AG10803 (cell line): ENCODE measurements at places on chromosomes 1 and 21.
A peak's percentile ranks its signal among the peaks of the same experiment; 100 is the strongest.

DNA sequence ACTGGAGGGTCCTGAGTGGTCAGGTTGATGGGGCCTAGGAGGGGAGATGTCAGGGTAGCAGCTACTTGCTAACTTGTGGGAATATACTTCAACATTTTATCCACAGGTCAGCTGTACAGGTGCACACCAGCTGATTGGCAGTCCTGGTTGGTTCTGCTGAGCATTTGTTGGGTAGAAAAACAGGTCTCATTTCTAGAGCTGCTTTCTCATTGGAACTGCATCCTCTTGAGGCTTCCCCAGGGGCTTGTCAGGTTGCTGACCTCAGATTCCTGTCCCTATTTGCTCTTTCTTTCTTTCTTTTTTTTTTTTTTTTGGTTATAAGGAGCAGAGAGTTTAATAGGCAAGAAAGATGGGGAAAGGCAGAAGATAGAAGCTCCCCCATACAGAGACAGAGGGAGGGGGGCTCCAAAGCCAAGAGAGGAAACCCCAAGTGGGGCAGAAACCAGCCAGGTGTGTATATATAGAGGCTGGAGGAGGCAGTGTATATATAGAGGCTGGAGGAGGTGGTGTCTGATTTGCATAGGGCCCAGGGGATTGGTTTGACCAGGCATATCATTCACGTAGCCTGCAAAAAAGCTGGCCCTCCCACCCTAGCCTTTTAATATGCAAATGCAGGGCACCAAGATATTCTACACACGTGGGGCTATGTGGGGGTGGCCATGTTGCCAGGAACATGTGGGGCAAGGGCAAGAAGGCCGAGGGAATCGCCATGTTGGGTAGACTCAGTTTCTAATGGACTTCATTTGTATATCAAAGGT lies 57.3 kb upstream of the STUM start:
- DNase-seq: no peak

DNA sequence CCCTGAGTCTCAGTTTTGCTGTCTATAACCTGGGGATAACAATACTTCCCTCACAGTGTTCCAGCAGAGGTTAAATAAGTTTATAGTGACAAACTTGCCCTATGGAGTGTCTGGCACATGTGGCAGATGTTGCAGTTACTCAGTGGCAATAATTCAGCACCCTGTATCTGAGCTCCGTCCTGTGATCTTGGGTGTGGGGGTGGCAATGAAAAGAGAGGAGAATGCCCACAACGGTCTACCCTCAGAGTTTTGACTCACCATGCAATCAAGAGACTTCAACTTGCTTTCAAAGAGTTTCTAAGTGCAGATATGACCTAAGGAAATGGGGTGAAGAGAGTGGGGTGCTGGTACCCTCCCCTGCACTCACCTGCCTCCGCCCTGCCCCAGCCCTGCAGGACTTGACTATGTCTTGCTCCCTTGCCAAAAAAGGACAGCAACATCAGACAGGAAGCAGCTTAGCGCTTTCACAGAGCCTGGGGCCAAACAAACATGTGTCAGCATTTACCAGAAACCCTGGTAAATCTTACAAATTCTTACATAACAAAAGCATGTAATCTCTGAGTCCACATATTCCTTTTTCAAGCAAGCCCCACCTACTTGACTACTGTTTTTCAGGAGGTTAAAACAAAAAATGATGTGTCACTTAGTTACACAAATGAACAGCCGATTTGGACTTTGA lies 185.1 kb upstream of the CAMK1G start:
- peak; percentile 97 for DNase-seq

- peak; percentile 83 for DNase-seq
Observed at GRCh38 chr1:23369335-23370013, at the start of gene ZNF436. ZNF436 (minus strand) TSS chr1:23369836; CDS start chr1:23368005, 1,831 bp downstream.

DNA sequence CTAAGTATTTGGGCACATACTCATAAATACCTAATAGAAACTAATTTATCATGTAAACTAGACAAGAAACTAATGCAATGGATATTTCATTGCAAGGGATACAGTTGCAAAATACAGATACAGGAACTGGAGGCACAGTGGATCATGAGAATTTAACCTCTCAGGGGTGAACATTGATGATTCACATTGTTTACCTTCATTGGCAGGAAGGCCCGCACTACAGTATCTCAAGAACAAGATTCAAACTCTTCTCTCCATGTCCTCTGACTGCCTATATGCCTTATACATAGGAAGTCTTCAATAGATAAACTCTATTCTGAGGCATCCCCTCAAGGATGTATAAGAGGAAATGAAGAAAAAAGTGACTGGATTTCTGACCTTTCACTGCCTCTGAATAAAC lies 18.4 kb upstream of the PTBP2 start:
- DNase-seq: no peak

- DNase-seq: peak; percentile 85
Observed at GRCh38 chr1:97094247-97094972, 372.8 kb downstream of the PTBP2 start.

- DNase-seq: no peak
Observed at GRCh38 chr1:179082333-179082998, 596 bp downstream of the TOR3A start.

DNA sequence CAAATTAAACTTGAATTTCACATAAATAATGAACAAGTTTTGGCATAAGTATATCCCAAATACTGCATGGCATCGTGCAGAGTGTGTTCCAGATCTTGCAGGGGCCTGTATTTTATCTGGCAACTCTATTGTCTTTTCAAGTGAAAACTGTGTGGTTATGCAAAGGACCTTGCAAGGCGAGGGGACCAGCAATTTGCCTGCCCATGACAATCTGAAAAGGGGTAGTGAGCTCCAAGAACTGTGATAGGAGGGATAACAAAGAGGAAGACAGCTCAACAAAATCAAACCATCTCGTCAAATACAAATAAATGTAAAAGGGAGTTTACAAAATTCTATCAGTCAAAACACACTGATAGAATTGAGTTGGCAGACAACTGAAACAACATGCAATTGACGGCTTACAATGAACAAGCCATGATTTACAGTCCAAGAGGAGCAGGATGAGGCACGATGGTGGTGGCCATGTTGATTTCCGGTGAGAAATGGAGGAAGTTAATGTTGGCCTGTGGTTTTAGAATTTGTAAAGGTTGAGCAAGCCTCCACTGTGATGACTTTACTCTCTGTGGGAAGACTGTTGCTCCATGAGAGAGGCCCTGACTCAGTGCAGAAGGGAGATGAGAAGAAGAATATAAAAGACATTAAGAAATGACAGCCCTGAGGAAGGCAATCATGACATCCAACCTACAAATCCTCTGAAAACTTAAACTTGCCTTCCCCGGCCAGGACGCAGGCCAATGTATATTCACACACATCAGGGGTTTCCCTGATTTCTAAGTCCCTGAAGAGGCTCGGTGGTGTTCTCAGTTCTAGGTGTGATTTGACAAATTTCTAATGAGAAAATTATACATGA lies 132.2 kb downstream of the ADSS2 start:
- DNase-seq: peak; percentile 90

DNA sequence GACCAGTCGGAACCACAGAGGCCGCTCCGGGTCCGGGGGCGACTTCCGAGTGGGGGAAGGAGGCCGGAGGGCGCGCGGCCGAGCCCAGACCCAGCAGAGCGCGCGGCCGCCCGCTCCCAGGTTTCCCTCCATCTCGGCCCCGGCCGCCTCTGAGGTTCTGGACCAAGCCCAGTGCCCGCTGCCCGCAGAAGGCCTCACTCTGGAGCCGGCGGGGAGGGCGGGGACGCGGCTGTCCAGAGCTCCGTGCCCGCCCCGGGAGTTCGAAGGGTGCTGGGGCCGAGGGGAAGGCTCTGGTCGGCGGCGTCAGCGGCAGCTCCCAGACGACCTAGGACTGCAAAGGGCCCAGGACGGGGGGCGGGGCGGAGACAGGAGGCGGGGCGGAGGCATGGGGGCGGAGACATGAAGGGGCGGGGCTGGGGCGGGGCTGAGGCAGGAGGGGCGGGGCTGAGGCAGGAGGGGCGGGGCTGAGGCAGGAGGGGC lies 48.0 kb upstream of the SLC19A1 start:
- peak; percentile 42 for DNase-seq

DNA sequence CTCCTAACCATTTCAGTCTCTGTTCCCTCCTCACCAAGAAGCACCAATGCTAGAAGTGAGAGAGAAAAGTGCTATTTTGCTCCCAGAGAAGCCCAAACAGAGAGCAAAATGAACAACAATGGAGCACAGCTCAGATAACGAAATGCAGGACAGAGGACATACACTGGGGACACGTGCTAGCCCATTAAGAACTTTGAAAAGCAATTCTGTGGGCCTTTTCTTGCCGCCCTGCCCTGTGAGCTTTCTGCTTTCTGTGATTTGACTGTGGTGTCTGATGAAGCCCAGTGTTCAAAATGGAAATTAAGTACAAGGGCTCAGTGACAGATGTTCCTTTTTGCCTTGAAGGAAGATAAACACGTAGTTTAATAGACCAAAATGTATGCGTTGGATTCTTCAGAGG lies 130.8 kb downstream of the S1PR1 start:
- DNase-seq: no peak

DNA sequence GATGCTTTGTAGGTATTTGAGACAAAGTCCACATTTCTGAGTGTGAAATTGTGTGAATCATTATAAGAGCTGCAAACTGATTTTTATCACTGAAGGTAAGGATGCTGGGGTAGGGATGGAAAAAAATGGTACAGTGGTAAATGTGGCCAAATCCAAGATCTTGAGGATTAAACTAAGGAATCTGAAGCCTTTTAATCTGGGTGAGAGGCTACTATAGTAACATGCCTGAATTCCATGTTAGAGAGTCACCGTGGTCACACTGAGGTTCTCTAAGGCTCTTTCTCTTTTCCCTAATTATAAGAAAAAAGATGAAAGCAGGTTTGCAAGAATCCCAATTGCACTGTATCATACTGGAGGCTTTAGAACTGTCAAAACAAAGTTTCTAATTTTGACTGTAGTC lies 17.6 kb downstream of the PTGER3 start:
- peak; percentile 74 for DNase-seq

GRCh38 chr1:33893147-33893830 lies 29.4 kb downstream of the HMGB4 start:
- DNase-seq: peak; percentile 97

- DNase-seq: no peak
Observed at GRCh38 chr1:84701376-84701775, 11.1 kb upstream of the SSX2IP start.

- DNase-seq: no peak
Observed at GRCh38 chr1:51168936-51169335, 66.9 kb downstream of the C1orf185 start.

- no peak for DNase-seq
Observed at GRCh38 chr21:42319851-42320572, 4.8 kb upstream of the TFF3 start.

DNA sequence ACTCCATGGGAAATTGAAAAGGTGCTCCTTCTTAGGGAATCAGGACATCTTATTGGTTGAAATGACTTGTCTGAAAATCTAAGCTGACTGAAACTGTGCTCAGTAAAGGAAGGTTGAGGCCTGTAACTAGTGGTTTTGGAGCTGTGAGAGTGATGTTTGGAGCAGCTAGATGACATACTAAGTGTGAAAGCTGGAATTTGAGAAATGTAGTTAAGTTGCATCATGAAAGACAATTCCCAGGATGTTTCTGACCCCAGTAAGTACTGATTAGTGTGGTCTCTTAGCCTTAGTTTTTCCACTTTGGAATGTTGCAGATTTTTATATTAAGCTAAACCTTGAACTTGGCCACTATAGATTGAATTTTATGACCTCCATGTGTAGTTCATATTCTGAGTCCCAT lies 154.9 kb downstream of the PAPPA2 start:
- peak; percentile 64 for DNase-seq
